ENCODE measurements at places on chromosomes 12 and 14.

DNA sequence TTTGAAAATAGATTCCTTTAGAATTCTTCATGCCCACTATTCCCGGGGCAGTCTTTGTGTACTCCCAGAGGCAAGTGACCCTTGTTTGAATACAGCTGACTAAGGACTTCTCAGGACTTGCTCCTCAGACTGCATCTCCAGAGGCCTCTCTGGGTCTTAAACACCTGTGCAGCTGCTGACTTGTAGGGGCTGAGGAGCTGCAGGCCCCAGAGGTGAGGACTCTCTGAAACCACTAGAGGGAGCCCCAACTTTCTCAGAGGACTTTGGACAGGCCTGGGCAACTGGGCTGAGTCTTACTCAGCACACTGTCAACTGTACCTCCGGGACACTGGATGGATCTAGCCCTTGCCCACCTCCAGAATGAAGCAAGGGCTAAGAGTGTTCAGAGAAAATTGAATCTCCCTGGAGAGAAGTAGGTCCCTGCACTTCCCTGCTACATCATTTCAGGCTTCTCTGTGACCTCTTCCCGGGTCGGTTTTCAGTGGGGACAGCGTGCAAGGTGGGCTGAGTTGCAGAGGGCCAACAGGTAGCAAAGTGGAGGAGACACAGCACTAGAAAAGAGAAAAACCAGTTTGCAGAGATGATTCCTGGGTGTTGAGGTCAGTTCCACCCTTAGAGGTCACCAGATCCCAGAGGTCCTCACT is 164.6 kb downstream of the TMEM117 start:
- DNase-seq, result no peak

DNA sequence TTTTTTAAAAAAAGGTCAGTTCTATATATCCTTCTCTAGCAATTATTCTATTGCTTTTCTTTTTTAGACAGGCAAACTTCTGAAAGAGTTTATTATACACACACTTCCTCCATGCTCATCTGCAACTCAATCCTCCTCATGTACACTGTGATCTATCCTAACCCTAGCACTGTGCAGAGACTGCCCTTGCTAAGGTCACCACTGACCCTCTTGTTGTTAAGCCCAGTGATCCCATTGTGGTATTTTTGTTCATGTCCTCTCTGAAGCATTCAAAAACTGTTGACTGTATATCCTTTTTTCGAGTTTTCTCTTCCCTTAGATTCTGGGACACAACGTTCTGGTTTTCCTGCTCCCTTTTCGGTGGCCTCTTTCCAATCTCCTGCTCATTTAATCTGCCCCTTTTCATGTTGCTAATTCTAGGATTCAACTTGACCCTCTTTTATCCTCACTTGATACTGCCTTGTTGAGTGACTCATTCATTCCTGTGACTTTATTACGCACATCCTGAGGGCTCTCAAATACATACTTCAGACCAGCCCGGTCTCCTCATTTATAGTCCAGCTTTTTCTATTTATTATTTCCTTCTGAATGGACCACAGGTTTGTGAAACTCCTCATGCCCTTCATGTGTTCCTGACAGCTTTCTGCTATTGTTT is 53.9 kb upstream of the PTPRB start:
- DNase-seq, result no peak

- no peak for DNase-seq
Measured at GRCh38 chr12:117919479-117919878, 49.3 kb downstream of the KSR2 start.

GRCh38 chr12:24902511-24903328 is 46.2 kb downstream of the BCAT1 start:
- no peak for DNase-seq

GRCh38 chr12:89339526-89339925 is 12.8 kb downstream of the DUSP6 start:
- no peak for DNase-seq

GRCh38 chr14:57290751-57291150 is 22.0 kb downstream of the AP5M1 start:
- no peak for DNase-seq

- DNase-seq, result no peak
Measured at GRCh38 chr14:104550340-104550860, 29.2 kb upstream of the C14orf180 start.

DNA sequence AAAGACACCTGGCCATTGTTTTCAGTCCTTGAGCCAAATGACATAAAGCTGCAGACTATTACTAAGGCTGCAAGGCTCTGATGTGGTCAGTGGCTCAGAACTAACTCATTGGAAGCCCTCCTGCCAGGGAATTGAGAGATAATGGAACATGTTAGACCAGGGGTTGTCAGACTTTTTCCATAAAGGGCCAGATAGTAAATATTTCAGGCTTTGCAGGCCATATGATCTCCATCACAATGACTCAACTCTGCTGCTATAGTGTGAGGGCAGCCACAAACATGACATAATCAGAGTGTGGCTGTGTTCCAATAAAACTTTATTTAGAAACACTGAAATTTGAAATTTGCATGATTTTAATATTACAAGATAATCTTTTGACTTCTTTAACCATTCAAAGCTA is 140.3 kb downstream of the TMEM30B start:
- DNase-seq, result no peak

DNA sequence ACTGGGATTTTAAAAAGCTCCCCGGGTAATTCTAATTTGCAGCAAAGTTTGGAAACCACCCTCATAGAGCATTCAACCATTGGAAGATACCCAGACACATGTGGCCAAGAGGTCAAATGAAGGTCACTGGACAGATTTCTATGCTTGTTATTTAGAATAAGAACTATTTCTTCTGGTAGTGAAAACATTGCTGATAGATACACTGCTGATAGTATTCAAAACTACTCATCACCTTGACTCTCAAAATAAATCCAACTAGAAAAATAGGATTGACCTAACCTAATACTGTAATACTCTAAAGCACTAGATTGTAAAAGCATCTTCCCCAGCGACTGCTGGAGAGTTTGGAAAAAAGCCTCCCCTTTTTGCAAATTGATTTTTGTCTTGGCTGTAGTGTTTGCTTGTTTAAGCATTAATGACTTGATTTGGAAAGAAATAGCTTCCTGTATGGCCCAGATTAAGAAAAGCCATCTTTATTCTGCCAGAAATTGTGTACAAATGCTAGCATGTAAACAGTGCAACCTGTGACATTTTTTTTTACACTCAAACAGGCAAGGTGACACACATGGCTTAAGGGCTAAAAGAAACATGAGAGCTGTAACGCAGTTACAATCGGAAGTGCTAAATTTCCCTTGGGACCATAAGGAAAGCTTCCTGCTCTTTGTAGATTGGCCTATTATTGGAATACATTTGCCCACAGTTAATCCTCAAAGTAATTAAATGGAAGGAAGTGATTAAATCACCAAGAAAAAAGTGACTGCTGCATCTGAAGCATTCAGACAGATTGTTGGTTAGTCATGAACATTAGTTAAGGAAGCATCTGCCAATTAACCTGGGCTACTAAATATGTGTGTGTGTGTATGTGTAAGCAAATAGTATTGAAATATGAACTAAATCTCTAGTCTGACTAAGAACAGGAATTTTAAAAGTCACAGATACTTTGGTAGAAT is 356.5 kb upstream of the ATP2B1 start:
- no peak for DNase-seq

DNA sequence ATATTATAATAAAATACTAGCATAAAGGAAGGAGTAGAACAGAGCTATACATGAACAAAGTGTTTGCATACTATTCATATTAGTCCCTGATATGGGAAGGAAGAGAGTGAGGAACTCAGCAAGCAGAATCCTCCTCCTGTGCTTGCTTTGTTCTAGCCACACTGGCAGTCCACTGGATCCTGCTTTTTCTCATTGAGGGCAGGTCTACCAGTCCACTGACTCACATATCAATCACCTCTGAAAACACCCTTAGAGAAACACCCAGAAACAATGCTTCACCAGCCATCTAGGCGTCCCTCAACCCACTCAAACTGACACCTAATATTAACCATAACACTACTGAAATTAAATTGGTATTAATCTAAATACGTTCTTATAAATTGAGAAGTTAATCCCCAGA is 1861.7 kb upstream of the SEL1L start:
- no peak for DNase-seq

- no peak for DNase-seq
Measured at GRCh38 chr12:90407841-90408240, 547.1 kb downstream of the CCER1 start.

Measured in vagina (tissue), 2 donors.